ENCODE measurements at places on chromosomes 2 and 18. TPM values are rescaled to one million over a fixed set of nuclear protein-coding genes. Genes with fewer than 3 reads are reported as not detected.

Gene EDAR
- total RNA-seq, result 0.69 TPM

Gene RPRM
- total RNA-seq, result 21.8 TPM

Gene DAW1
- 5.0 TPM for total RNA-seq

DNA sequence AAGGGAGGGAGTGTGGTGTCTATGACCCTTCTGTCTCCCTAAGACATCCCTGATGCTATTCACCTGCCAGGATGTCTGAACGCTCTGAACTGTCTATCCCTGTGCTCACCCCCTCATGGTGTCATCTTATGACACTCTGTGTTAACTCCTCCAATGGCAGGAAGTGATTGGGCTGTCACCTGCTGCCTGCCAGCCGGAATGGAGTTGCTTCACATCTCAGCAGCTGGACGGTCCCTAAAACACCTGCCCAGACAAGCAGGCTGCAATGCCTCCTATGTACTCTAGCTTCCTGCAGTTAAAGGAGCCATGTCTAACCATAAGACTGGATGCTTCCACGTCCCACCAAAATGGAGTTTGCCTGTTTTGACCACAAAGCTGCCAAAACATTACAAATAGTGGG, 99.9 kb downstream of the CPO start:
- no peak for DNase-seq
- no peaks in the 10 kb centered on the region for H3K27me3 ChIP-seq
- no peaks in the 10 kb centered on the region for H3K36me3 ChIP-seq
- no peak overlapping the region for H3K27ac ChIP-seq
- H3K4me3 ChIP-seq, result no peak overlapping the region
- H3K4me1 ChIP-seq, result peaks cover 19% of the 10 kb centered on the region

DNA sequence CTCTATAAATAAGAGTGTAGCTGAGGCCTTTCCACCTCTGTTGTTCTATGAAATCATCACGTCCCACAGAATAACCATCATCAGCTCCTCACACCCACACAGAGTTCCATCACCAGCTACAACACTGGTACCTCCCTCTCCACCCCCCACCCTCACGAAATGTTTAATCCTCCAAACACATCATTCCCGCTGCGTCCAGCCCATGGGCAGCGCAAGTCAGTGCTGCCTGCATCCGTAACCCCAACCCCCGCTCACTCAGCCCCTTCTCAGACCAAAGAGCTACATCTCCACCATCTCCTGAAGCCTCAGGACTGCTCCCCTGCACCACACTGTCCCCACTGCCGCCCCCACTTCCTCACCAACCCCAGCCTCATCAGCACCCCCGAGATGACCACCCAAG, 19.4 kb downstream of the DNMT3A start:
- no peaks in the 10 kb centered on the region for H3K27me3 ChIP-seq
- H3K36me3 ChIP-seq, result peaks cover 17% of the 10 kb centered on the region
- H3K27ac ChIP-seq, result no peak overlapping the region
- peaks cover 31% of the 10 kb centered on the region for H3K4me1 ChIP-seq
- no peak overlapping the region for H3K4me3 ChIP-seq
- no peak for DNase-seq

GRCh38 chr18:987325-988186, 82.9 kb downstream of the ADCYAP1 start:
- H3K27me3 ChIP-seq, result no peaks in the 10 kb centered on the region
- H3K27ac ChIP-seq, result no peak overlapping the region
- DNase-seq, result no peak
- no peak overlapping the region for H3K4me3 ChIP-seq
- H3K4me1 ChIP-seq, result peaks cover 4% of the 10 kb centered on the region
- no peaks in the 10 kb centered on the region for H3K36me3 ChIP-seq

GRCh38 chr18:10379522-10379921, 74.9 kb upstream of the APCDD1 start:
- no peak overlapping the region for H3K4me3 ChIP-seq
- no peak overlapping the region for H3K27ac ChIP-seq
- DNase-seq, result no peak
- H3K27me3 ChIP-seq, result no peaks in the 10 kb centered on the region
- peaks cover 15% of the 10 kb centered on the region for H3K4me1 ChIP-seq

DNA sequence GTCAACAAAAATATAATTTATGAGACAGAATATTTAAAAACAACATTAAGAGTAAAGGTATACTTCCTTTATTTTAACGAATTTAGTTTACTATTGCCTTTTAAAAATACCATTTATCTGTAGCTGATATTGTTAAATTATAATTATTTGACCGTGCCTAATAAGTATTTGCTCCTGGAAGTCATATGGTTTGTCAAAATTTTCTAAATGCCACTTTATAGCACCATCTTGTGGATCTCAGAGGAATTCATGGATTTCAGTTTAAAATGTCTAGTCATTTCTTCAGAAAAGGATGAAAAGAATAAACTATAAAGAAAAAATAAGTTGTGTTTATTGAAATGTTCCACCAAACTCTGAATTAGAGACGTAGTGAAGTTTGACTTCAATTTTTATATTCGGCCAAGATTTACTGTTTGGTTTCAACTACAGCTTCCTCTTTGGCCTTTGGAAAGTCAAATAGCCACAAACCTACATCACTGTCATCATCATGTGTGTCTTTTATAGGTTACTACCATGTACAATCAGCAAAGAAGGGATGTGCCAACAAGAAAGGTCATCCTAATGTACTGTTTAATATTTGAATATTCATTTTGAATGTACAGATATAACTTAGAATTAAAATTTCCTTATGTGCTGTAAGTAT, 10.3 kb upstream of the FTCDNL1 start:
- no peak overlapping the region for H3K4me3 ChIP-seq
- no peaks in the 10 kb centered on the region for H3K27me3 ChIP-seq
- no peaks in the 10 kb centered on the region for H3K4me1 ChIP-seq
- no peaks in the 10 kb centered on the region for H3K36me3 ChIP-seq
- no peak overlapping the region for H3K27ac ChIP-seq

Measured in spinal cord (tissue), 10 donors.